ENCODE measurements at places on chromosomes 4 and X. TPM values are rescaled to one million over a fixed set of nuclear protein-coding genes. Genes with fewer than 3 reads are reported as not detected.

EDA gene
- 0.07 TPM for total RNA-seq

CAPN6 gene
- not detected for total RNA-seq

LRCH2 gene
- total RNA-seq = not detected

CXorf49 gene
- not detected for total RNA-seq

GAGE1 gene
- not detected for total RNA-seq

TMEM156 gene
- 64.9 TPM for total RNA-seq

JCHAIN gene
- not detected for total RNA-seq

TEC gene
- 3.6 TPM for total RNA-seq

DNA sequence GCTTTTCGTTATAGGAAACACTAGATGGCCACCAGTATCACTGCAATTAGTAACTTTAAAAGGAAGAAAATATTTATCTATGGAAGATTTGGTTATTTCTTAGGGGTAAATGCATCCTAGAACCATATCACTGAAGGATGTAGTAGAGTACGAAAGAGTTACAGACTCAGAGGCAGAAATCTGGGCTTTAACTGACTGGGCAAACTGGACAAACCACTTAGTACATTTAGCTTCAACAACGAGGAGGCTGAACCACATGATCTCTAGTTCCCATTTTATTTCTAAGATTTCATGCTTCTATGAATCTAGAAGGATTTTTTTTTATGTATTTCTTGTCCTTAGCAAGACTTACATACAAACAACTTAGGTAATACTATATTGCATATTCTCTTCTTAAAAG is 93.0 kb downstream of the SMARCA5 start:
- no peak for DNase-seq

GRCh38 chr4:177718514-177718913 is 276.3 kb upstream of the AGA start:
- DNase-seq = no peak

DNA sequence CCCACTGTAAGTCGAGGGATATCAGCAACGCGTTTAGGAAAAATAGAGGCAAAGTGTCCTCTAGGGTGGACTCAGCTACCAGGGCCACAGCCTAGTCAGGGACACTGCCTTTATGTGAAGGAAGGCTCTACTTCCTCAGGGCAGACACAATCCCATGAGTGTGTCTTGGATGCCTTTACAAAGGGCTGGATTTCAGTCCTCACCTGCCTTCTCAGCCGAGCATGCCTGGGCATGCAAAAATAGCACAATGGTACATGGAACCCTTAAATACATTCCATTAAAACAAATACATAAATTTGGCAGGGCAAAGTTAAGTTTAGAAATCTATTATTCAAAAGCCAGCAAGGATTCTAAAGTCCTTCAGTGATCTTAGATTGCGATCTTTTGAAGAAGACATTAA is 51.1 kb downstream of the DMD start:
- no peak for DNase-seq

- DNase-seq = peak; percentile 75
Observed at GRCh38 chrX:86002076-86002896, 45.1 kb downstream of the CHM start.

DNA sequence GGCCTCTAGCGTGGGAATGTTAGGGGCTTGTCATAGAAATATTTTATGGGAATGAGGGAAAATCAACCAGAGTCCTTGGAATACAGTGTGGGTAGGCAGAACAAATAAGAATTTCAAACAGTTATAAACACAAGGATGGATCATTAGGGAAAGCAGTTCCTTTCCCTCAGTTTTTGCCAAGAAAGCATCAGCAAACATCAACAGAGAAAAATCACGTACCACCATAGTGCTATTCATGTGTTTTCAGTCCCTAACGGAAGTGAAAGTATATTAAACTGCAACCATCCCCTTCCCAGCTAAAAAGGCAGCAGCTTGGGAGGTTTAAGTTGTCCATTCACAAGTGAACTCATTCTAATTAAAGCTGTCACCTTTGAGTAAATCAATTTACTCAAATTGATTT is 334.4 kb upstream of the PCDH18 start:
- DNase-seq = no peak

GRCh38 chr4:83010111-83010521 is 507 bp downstream of the LIN54 start:
- DNase-seq = peak; percentile 27

DNA sequence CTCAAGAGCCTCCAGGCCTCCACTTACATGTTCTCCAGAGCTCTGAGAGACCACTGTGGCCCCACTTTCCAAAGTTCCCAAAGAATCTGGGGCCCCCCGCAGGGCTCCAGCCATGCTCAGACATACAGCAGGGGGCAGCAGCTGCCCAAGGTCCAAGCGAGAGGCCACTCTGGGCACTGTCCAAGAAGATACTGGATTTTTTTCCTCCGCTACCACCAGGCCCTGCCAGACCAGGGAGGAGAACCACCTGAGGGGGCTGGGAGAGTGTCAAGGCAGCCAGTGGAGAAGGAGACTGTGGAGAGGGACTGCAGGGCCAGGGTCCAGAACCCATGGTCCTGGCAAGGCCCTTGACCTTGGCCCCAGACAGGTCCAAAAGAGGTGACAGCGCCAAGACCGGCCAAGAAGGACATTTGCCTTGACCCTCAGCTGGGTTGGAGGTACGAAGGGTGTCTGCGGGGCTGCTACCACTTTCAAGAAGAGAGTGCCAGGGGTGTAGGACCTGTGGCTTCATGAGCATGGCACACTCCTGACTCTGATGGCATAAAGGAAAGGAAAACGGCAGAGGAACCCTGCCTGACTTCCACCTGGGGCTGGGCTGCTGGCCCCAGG is 5.3 kb downstream of the EMD start:
- no peak for DNase-seq

DNA sequence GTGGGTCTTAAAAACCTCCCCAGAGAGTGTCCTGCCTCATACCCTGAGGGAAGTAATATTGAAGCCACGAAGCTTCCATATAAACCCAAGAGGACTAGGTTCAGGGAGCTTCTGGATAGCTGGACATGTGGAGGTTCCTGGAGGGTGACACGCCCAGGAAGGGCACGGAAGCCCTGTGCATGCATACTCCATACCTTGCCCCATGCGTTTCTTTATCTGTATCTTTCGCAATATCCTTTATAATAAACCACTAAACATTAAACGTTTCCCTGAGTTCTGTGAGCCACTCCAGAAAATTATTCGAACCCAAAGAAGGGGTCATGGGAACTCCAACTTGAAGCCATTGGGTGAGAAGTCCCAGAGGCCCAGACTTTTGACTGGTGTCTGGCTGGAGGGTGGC is 45.7 kb upstream of the HPF1 start:
- no peak for DNase-seq

DNA sequence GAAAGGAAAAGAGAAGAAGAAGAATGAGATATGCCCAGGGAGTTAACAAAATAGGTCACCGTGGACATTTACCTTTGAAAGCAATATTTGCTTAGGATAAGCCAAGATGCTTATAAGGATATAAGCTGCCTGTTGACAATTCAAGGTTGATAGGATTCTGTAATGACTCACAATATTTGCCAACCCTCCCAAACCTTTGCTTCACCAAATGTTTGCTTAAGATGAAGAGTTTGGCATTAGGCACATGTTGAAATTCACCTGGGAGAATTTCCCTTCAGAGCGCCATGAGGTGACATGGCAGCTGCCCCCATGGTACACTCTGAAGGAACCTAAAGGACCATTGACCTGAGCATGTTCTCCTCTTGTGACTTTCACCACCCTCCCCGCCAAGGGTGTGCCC is 4.6 kb downstream of the PALLD start:
- DNase-seq = no peak

DNA sequence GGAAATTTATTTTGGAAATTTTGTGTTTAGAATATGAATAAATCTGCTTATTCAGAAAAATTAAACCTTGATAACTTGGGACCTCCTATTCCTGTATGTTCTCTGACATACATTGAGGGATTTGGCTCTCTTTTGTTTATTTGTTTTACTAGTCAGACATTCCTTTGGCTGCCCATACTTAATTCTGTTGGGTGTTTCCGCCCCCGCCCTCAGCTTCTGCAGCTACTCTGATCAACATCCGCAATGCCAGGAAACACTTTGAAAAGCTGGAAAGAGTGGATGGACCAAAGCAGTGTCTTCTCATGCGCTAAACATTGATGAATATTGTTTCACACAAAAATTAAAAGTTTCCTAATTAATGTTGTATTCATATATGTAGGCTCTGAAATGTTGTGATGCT is 40.5 kb downstream of the RRAGB start:
- no peak for DNase-seq

DNA sequence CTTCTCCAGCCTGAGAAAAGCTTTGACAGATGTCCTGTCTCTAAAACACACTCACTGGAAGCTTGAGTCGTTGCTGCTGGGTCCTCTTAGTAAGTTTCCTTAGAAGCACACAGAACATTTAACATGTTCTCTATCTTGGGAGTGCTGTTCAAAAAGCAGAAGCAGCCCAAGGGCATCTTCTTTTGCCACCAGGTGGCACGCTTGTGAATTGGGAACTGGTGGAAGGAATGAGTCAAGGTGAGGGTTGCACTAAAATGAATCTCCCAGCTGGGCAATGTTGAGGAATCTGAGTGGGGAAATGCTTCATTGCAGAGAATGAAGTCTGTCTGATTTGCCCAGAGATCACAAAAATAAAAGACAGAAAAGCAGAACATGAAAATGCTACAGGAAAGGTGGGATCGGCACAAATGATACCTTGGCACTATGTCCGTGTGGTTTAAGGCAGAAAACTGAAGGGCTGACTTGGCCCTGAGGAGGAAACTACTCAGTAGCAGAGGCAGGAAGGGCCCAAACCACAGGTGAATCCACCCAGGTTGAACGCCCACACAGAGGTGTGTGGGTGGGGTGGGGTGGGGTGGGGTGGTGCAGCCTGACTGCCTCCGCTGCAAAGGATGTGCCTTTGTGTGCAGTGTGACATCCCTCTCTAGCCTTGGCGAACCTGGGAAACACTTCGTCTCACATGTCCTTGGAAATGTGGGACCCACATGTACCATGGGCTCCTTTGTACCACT is 26.0 kb downstream of the KIT start:
- DNase-seq = no peak
